IMR-90 (cell line): ENCODE measurements at places on chromosomes 12 and 14. TPM values are rescaled to one million over a fixed set of nuclear protein-coding genes. Genes with fewer than 3 reads are reported as not detected.

The IFNG gene
- total RNA-seq: not detected in 2 replicates

The FGF6 gene
- not detected in 2 replicates for total RNA-seq

The GPR162 gene
- 1.7 and 2.9 TPM in 2 replicates for total RNA-seq

The CELA1 gene
- total RNA-seq: not detected in 2 replicates

The SERPINA12 gene
- not detected in 2 replicates for total RNA-seq

The KCNA1 gene
- not detected in 2 replicates for total RNA-seq

The KRT3 gene
- total RNA-seq: not detected in 2 replicates

The EID3 gene
- 4.1 and 6.9 TPM in 2 replicates for total RNA-seq

The OSGEP gene
- 32.4 and 38.0 TPM in 2 replicates for total RNA-seq

The KRT76 gene
- not detected in 2 replicates for total RNA-seq

The LRIG3 gene
- 63.9 and 71.2 TPM in 2 replicates for total RNA-seq

The LIN7A gene
- total RNA-seq: 23.9 and 24.7 TPM in 2 replicates
